ENCODE measurements at places on chromosomes 1 and 21.
A peak's percentile ranks its signal among the peaks of the same experiment; 100 is the strongest.

GRCh38 chr1:108913105-108913948 is 36.5 kb downstream of the GPSM2 start:
- no peak for DNase-seq

GRCh38 chr1:146012703-146013558 is 8.6 kb downstream of the HJV start:
- peak; percentile 45 for DNase-seq

DNA sequence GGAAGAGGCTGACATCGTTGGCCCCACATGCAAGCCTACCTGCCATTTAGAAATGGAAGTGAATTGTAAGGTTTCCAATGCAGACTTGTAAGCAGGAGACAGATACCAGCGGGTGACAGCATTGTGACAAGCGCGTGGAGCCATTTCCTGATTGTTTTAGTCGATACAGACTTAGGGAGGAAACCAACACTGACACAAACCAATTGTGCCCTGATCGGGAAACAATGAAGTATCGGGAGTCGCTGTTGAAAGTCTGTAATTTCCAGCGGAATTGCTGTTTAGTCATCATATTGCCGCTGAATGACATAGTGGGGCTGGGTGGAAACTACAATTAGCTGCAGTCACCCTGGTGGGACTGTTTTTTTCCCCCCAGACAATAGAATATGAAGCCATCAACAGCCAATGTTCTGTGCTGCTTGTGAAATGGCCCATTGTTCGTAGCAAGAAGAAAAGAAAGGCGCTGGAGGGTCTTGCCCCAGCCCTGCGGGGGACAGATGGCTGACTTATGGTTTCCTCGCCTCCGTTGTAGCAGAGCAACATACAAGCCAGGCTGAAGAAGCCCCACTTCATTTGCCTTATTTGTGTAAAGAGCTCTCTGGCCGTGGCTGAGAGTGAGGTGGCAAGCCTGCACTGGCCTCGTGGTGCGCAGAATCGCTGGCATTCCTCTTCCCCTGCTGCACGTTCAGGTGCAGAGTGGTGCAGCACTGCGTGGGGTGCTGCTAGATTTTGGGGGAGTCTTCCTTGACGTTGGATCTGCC is 462.7 kb downstream of the CAMTA1 start:
- DNase-seq, result no peak

DNA sequence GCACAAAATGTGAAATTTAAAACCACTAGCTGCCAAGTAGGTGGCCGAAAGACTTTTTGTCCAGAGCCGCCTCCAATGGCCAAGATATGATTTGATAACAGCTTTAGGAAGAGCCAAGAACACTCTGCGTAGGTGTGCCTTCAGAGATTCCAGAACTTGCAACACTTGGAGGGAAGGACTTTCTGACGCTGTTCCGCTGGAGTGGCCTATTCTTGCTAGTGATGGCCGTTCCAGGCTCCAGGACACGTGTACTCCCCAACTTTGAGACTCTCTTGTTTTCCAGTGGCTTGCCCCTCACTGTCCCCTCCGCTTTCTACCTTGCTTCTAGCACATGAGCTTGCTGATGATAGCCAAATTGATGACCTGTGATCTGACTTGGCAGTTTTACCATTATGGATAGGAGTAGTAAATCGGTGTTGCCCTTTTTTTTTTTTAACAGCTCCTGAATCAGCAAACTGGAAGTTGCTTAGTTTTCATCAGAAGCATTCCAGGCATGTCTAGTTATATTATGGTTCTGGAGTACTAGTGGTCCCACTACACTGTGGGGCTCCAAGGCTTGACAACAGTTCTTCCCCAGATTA is 1.0 kb downstream of the PRDX6 start:
- DNase-seq, result no peak

DNA sequence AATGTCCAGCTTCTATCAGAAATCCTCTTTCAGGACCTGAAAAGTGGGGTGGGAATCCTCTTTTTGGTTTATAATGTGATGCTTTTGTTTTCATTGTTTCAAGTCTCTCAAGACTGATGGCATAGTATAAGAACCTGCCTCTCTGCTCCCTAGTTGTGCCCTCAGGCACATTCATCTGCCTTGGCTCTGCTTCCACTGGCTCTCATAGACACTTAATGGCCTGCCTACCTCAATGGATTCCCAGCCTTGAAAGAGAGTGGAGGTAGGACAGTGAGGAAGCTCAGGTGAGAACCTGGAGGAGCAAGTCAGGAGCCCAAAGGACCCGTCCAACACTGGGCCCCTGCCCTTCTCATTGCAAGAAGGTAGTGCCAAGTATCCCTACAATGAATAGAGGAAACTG is 4.8 kb downstream of the TTLL7 start:
- no peak for DNase-seq

DNA sequence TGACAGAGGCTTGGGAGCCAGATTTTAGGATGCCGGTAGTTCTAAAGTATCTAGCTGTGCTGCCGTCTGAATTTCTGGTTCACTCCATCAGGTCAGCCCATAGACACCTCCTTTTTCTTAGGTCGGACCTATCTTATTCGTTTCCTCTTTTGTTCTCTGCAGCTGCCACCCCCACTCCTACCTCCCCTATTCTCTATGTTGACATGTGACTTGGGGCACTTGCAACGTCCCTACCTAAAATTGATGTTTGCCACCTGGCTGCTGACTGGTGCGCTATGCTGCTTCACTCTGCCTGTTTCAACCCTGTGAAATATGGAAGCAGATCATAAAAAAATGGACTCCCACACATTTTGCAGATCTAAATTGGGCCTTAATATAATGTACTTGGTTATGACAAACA is 55.3 kb downstream of the PBX1 start:
- DNase-seq, result no peak

- DNase-seq, result no peak
Measured at GRCh38 chr21:44556879-44557278, 1.7 kb downstream of the KRTAP10-3 start.

DNA sequence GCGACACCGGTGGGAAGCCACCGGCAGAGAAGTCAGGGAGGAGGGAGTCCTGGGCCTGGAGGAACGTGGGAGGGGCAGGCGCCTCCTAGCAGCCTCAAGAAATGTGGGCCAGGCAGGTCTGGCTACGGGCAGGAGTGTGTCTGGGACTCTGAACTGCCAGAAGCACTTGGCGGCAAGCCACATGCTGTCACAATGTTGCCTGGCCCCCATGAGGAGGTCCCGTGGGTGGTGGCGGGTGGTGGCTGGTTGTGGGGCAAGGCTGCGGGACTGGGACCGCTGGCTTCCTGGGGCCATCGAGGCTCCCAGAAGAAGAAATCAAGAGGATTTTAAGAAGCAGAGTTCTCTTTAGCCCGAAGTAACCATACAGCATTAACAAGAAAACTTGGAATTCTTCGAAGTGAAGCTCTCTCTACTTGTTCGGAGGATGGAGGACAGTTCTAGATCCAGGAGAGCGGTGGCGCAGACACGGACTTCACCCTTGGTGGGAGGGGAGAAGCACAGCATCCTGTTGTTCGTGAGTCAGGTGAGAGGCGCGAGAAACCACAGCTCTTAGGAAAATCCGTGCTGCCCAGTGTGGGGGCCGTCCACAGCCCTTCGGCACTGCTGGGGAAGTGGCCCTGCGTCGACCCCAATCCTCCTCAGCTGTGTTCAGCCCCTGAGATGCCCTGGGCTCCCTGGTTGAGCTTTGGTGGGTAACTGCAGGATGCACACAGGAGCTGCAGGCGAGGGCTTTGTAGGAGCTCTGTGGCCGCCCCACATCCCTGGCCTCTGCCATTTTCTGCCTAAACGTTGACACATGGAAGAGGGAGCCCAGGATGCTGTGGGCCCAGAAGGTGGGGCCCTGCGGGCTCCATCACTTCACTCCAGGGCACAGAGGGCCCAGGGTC is 12.4 kb downstream of the SKI start:
- DNase-seq, result peak; percentile 53

DNA sequence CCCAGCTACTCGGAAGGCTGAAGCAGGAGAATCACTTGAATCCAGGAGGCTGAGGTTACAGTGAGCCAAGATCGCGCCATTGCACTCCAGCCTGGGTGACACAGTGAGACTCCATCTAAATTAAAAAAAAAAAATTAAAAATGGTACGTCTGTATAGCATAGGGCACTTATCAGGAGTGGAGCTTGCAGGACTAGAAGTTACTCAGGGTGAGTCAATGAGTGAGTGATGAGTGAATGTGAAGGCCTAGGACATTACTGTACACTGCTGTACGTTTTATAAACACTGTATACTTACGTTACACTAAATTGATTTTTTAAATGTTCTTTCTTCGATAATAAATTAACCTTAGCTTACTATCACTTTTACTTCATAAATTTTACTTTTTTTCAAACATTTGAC is 183.6 kb downstream of the NR5A2 start:
- DNase-seq, result no peak

DNA sequence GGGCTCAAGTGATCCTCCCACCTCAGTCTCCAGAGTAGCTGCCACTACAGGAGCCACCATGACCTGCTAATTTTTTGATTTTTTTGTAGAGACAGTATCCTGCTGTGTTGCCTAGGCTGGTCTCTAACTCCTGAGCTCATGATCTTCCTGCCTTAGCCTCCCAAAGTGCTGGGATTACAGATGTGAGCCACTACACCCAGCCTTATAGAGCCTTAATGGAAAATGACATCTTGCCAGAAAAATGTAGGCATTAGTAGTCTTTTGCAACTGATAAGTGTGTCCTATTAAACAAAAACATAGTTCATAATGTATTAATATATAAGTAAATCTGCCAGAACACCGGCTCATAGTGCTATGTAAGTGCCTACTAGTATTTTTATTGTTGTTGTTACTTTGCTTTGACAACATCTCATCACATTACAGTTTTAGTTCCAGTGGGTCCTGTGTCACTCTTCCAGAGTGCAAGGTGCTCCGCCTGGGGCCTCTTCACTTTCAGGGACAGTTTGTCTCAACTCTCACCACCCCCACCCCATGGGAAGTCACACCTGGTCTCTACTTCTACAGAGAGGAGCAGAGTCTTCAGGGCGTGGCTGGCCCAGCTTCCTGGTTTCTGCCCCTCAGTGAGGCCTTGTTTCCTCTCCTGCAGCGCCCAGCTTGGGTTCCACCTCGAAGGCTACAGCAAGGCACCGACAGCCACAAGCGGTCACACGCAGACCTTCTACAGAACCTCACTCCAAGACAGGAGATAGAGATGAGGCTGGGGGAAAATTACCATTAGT is 30.1 kb downstream of the RHOU start:
- DNase-seq, result no peak

GRCh38 chr21:45227735-45228134 is 60.0 kb downstream of the POFUT2 start:
- no peak for DNase-seq

- DNase-seq, result peak; percentile 21
Measured at GRCh38 chr1:117735045-117735992, 129.5 kb downstream of the TENT5C start.

GRCh38 chr1:173333581-173333980 is 126.5 kb upstream of the TNFSF4 start:
- no peak for DNase-seq

- no peak for DNase-seq
Measured at GRCh38 chr1:232908831-232909230, 41.6 kb upstream of the NTPCR start.

GRCh38 chr1:69315823-69316222 is 251.9 kb upstream of the LRRC7 start:
- no peak for DNase-seq

DNA sequence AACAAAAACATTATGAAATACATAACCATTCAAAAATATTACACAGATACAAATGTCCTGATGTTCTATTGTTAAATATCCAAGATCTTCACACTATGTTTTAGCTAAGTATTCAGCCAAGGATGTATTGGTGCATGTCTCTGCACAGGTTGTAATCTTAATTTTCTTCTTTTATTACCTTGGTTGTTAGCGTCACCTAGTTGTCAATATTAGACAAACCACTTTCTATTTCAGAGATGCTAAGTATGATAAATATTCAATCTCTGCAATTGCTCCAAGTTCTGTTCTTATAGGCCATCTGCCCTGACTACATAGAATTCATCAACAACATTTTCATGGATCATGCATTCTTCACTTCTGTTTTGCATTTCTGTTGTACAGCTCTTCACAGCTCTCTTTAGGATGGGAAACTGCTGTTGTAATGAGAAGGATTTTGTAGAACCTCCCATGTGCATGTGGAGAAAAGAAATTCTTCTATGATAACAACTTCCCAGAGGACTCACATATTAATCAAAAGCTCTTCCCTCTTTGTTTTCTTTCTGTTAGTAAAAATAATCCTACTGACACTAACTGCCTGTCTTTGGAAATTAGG is 380.1 kb downstream of the NUF2 start:
- DNase-seq, result no peak

DNA sequence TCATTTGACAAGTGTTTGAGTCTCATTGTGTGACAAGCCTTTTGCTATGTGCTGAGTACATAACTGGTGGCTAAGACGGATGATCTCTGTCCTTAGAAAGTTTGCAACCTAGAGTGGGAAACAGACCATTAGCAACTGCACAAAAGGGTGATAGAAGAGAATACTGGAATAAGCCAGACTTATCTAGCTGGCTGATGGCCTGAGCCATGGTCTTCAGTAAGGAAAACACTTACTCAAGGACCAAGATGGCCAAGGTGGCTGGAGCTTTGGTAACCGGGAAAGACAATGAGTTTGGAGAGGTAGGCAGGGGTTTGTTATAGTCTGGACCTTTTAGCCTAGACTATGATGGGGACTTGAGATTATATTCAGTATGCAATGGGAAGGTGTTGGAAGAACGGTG is 1.6 kb upstream of the TAF12 start:
- DNase-seq, result no peak

- DNase-seq, result no peak
Measured at GRCh38 chr1:31592132-31592531, 15.8 kb downstream of the TINAGL1 start.

DNA sequence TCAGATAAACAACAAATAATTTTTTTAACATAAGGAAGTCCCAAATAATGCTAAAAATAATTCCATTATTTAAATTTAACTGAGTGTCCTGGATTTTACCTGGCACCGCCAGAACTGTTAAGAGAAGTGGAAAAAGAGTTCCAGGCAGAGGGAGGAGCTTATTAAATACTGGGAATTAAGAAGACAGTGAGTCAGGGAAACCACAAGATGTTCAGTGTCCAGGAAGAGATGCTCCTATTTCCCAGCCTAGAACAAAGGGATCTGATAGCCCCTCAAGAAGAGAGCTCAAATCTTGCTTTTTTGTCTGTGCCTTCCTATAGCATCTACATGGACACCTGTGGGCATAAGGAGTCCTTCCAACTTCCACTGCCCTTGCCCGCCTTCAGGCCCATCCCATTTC is 85.9 kb downstream of the PGM1 start:
- no peak for DNase-seq

GRCh38 chr1:179788259-179788658 is 45.2 kb downstream of the FAM163A start:
- no peak for DNase-seq

- no peak for DNase-seq
Measured at GRCh38 chr1:93749894-93750301, 68.3 kb upstream of the BCAR3 start.

- DNase-seq, result no peak
Measured at GRCh38 chr1:66206563-66207144, 327.3 kb upstream of the SGIP1 start.
